ENCODE measurements at places on chromosomes 1 and 21. TPM values are rescaled to one million over a fixed set of nuclear protein-coding genes. Genes with fewer than 3 reads are reported as not detected.

GRCh38 chr1:244730153-244730933 is 77.4 kb downstream of the DESI2 start:
- peak; percentile 56 for DNase-seq

- DNase-seq, result peak; percentile 84
These were observed 2.8 kb upstream of the NUP210L start for GRCh38 chr1:154157520-154158306.

DNA sequence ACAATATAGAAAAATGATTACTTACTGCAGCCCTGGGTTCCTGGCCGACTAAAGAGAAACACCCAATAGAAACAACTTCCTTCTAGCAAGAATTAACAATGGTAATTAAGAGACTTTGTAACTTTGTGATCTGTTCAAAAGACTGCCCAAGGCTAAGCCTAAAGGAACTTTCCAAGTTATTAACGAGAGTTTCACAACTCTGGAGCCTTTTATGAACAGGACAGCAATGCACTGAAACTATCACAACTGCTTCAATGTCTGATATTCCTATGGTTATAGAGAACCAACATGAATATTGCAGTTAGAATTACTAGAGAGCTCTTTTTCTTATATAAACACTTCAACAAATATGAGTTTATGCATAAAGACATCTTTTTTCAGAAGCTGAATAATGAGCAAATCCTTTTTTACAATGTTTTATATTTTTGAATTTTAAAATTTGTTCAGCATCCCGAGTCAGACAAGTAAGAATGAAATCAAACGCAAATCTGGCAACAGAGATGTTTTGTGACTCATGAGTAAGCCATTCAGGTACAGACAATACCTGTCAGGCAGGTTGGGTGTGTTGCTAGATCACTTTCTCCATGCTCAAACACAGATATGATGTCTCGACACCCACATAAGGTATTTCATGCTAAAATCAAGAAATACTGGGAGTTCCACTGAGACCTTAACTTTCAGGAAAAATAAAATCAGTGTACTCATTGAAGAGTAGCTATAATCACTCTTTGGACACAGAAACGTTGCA is 22.2 kb upstream of the KCNJ15 start:
- DNase-seq, result no peak

- no peak for DNase-seq
These were observed 94.0 kb upstream of the WNT4 start for GRCh38 chr1:22236900-22237299.

GRCh38 chr1:23577056-23578004 is 18.0 kb upstream of the ID3 start:
- DNase-seq, result peak; percentile 96

DNA sequence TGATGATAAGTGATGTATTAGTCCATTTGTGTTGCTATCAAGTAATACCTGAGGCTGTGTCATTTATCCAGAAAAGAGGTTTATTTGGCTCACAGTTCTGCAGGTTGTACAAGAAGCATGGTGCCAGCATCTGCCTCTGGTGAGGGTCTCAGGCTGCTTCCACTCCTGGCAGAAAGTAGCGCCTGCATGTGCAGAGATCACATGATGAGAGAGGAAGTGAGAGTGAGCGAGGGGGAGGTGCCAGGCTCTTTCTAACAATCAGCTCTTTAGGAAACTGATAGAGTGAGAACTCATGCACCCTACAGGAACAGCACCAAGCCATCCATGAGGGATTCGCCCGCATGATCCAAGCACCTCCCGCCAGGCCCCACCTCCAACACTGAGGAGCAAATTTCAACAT is 2.2 kb upstream of the FHAD1 start:
- DNase-seq, result no peak

ERMAP gene
- total RNA-seq, result 14.2 TPM

KCNH1 gene
- 14.2 TPM for total RNA-seq

XCL1 gene
- total RNA-seq, result 0.32 TPM

CHD5 gene
- under 0.01 TPM for total RNA-seq

FAM72A gene
- total RNA-seq, result 2.3 TPM

SEC16B gene
- 1.6 TPM for total RNA-seq

CELA3B gene
- not detected for total RNA-seq
